ENCODE measurements at places on chromosomes 7 and 10.

DNA sequence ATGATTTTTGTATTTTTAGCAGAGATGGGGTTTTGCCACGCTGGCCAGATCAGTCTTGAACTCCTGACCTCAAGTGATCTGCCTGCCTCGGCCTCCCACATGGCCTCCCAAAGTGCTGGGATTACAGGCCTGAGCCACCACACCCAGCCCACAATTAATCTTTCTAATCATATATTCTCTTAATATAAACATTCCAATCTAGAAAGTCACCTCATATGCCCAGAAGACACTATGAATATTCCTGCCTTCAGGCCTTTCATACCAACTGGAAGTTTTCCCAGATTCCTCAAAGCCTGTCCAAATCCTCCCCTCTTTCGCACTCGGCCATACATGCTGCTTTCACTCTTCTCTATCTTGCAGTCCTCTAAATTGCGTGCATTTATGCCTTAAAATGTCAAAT, 32.6 kb downstream of the PDZD8 start:
- DNase-seq: no peak

GRCh38 chr7:115319541-115319940, 397.6 kb downstream of the MDFIC start:
- DNase-seq: no peak

DNA sequence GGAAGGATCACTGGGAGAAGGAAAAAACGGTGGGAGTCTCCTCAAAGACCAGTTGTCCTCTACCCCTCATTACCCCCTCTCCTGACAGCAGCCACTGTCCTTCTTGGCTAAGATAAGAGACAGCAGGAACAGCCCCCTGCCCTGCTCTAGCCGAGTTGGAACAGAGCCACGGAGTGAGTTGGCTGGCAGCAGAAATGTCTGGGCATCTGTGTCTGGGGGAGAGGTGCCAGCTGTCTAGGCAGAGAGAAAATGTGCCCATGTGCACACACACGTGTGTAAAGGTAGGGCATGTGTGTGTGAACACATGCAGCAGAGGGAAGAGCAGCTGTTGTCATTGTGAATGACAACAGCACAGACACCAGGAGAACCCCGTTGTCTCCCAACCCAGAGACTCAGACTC, 9.4 kb upstream of the HILPDA start:
- no peak for DNase-seq

GRCh38 chr7:16561943-16562342, 35.3 kb downstream of the LRRC72 start:
- no peak for DNase-seq

DNA sequence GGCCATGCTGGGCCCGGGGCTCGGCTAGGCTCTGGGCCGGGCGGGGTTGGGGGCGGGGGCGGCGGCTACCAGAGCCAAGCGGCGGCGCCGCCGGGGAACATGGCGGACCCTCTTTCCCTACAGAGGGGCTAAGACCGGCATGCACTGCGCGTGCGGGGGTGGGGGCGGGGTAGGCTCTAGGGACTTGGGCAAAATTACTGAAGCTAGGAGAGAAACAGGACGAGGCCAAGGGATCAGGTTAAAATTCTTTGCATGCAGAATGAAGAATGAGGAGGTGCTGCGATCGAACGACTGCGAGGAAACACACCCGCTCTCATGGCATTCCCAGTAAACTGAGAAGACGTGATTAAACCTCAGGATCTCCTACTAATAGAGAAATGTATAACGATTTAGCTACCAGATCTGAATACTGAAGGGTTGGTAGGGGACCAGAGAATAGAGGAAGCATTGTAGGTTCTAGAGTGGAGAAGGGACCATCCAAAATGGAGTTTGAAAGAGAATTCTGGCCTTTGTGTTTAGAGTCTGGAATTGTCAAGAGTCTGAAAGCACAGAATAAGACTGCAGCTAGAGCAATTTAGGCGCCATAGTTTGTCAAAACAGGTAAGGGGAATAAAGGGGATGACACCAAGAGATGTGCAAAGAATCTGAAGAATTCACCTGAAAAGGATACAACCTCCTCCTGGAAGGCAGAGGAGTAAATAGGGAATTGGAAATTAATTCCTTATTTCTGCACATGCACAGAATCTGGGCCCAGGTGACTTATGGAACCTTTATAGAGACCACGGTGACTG, at the start of gene PPP3CB:
Gene PPP3CB, minus strand, starts transcription at position 141 of the 791 bp plus-strand sequence. Its CDS starts 135 bp downstream, at position 6.
- DNase-seq: peak; percentile 79

- no peak for DNase-seq
Observed at GRCh38 chr7:24455813-24456525, 117.3 kb upstream of the PALS2 start.

DNA sequence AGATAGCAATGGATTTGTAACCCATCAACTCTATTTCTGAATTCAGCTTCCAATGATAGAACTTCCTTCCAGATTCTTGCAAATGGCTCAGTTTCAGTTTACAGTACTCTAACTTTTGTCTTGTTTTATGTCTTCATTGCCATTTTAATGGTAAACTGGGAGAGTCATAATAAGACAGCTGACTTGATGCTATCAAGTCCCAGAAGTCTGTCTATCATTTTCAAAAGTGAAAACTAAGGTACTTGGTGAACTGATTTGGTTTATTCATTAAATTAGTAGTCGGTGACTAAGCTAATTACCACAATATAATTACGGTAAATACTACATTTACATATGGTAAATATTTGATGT, 25.0 kb downstream of the RTKN2 start:
- DNase-seq: no peak

DNA sequence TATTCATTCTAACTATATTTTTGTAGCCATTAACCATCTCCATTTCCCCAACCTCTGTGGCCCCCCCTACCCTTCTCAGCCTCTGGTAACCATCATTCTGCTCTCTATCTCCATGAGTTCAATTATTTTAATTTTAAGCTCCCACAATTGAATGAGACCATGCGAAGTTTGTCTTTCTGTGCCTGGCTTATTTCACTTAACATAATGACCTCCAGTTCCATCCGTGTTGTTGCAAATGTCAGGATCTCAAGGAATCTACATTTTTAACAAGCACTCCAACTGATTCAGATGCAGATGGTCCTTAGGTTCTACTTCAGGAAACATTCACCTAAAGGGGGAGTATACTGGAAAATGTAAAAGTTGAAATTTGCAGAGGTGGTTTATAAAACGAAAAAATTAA, 60.2 kb upstream of the PTPN12 start:
- no peak for DNase-seq

GRCh38 chr10:74434547-74434946, 283.5 kb downstream of the ADK start:
- no peak for DNase-seq

GRCh38 chr10:32125023-32125422, 68.8 kb upstream of the KIF5B start:
- no peak for DNase-seq

- no peak for DNase-seq
Observed at GRCh38 chr7:121500360-121501058, 104.4 kb upstream of the FAM3C start.

GRCh38 chr7:144955422-144955821, 119.6 kb upstream of the TPK1 start:
- DNase-seq: no peak

- no peak for DNase-seq
Observed at GRCh38 chr7:111041577-111041976, 49.4 kb upstream of the LRRN3 start.

GRCh38 chr7:90579181-90579688, 16.9 kb upstream of the CDK14 start:
- no peak for DNase-seq

DNA sequence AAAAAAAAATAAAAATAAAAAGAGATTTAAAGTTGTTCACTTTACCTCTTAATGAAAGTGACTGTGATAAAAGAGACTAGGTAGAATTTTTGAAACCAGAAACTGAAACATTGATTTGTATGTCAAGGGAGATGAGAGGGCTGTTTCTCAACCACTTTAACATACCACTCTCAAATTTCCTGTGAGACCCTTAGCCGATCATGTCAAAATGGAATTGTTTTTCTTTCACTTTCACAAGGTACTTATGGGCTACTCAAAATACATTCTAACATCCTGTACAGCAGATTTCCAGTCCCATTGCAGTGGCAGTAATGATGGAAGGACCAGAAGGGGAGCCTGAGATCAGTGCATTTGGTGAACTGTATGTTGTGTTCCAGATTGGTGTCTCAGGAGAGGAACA, 261.2 kb downstream of the PPP1R3A start:
- no peak for DNase-seq

DNA sequence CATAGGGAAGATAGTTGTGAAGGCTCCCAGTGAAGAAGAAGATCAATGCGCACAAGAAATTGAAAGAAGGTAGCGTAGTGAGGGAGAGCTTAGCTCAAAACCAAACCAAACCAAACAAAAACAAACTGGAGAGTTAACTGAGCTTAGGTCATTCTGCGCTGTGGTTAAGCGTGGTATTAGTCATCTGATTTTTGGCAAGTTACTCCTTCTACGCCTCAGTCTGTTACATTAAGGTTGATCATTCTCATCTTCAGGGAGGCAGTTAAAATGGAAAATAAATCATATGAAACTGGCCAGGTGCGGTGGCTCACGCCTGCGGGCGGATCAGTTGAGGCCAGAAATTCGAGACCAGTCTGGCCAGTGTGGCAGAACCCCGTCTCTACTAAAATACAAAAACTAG, 259.7 kb downstream of the EXOC4 start:
- DNase-seq: no peak

- no peak for DNase-seq
Observed at GRCh38 chr10:131692686-131693334, 208.0 kb upstream of the PPP2R2D start.

DNA sequence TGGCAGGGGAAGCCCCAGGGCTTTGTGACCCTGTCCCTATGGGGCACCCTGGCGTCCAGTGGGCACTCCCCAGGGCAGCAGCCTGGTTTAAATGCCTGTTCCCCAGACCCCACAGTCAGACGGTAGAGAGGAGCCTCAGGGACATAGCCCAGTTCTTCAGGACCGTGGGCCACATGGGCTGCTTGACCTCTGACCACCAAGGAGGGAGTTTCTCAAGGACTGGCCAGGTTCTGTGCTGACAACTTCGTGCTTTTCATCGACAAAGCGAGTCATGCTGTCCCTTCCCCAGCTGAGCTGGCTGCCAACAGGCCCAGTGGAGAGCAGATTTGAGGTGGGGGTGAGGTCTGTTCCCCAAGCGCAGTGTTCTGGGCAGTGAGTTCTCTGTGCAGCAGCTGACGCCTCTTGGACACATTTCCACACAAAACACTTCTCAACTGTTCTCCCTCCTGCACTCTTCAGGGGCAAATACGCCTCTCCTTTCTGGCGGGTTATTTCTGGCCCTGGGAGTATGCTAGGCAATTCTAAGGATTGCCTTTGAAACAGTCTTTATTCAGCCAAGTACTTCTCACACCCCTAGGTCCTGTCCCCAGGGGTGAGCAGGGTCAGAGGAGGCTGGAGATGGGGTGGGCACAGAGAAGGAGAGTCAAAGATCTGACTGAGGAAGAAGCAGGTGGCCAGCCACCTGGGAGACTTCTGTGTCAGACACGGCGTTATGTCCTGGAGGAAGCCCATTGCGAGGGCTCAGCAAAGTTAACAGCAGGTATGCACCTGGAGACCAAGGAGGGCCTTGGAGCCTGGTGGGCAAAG, 57.3 kb upstream of the CAMK2B start:
- DNase-seq: no peak

DNA sequence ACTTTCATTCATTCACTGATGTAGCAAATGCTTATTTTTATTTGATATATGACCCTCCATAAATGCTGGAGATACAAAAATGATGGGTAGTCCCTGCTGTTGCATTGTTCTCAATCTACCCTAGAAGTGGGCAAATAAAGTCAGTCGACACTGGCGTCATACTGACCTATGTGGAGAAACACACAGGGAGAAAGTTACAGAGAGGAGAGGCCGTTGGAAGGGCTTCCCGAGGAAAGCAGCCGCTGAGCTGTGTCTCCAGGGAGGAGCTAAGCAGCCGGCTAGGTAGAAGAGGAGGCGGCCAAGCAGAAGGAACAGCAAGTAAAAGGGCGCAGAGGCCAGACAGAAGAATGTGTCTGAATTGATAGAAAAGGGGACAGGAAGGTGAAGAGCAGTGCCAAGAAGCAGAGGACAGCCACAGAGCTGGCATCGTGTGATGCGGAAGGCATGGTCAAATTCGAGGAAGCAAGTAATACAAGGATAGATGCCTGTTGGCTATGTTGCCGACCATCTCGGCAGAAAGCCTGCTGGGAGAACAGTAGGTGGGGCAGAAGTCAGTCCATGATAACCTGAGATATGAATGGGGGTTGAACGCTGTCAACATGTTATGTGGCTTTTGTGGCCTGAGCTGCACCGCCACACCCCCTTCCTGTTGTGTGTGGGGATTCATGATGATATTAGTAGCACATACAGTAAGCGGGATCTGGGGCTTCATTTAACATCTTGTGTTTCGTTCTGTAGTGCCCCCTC, 25.9 kb downstream of the ST8SIA6 start:
- peak; percentile 13 for DNase-seq

GRCh38 chr7:99790407-99790806, 6.4 kb upstream of the CYP3A4 start:
- no peak for DNase-seq

DNA sequence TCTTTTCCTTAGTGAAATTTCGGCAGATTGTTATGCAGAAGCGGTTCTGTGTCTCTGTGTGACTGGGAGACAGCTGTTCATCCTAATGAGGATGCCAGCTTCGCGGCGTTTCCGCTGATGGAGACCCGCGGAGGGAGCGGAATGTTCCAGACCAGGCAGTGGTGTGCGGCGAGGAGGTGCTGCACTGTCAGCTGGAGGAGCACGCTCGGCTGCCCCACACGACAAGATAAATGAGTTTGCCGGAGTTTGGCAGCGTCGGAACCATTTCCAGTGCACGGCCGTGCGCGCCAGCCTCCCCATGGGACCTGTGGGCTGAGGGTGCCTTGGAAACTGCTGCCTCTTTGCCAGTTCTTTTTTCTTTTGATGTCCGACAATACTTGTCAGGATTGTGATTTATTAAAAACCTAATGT, 64.6 kb downstream of the WDR37 start:
- DNase-seq: no peak

- no peak for DNase-seq
Observed at GRCh38 chr7:147903536-147904218, 686.9 kb upstream of the C7orf33 start.

GRCh38 chr7:43906331-43907010, at the start of gene URGCP:
URGCP (minus strand) TSS chr7:43906596; CDS start chr7:43906575, 21 bp downstream.
- peak; percentile 11 for DNase-seq

- no peak for DNase-seq
Observed at GRCh38 chr7:155106356-155106755, 36.2 kb downstream of the HTR5A start.

DNA sequence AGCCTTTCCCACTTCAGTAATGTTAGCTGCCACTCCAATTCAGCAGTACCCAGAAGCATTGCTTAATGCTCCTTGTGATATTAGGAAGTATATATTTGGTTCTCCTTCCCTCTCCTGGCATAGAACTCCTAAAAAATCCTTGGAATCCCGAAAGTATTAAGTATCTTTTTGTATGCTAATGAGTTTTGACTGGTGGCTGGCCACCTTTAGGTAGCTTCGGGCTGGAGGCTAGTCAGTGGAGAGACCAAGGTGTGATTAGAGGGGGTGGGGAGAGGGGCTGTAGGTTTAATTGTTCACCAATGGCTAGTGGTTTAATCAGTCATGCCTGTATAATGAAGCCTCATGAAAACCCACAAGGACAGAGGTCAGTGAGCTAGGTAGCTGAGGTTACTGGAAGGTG, 12.2 kb downstream of the COMTD1 start:
- no peak for DNase-seq

- DNase-seq: no peak
Observed at GRCh38 chr10:99540657-99541531, 8.2 kb downstream of the NKX2-3 start.

- DNase-seq: no peak
Observed at GRCh38 chr10:86257683-86258082, 108.9 kb downstream of the GRID1 start.

GRCh38 chr10:99870123-99870730, 87.8 kb downstream of the ABCC2 start:
- DNase-seq: no peak
